ENCODE measurements at places on chromosomes 4 and X. TPM values are rescaled to one million over a fixed set of nuclear protein-coding genes. Genes with fewer than 3 reads are reported as not detected.

The VSIG1 gene
- 0.09 TPM for total RNA-seq

The CYSLTR1 gene
- total RNA-seq, result not detected

The SLC4A4 gene
- not detected for total RNA-seq

The SPANXN4 gene
- total RNA-seq, result not detected

The ESX1 gene
- total RNA-seq, result 0.17 TPM

The TLR1 gene
- total RNA-seq, result 5.5 TPM
